SJCRH30 (cell line): ENCODE measurements at places on chromosomes 2 and 18. TPM values are rescaled to one million over a fixed set of nuclear protein-coding genes. Genes with fewer than 3 reads are reported as not detected.

Gene ELOA2
- total RNA-seq, result 0.06 TPM in 1 of 2 replicates, not detected in the other

Gene ZNF521
- total RNA-seq, result 17.6 and 20.3 TPM in 2 replicates

Gene KCNG3
- total RNA-seq, result 0.03 and 0.06 TPM in 2 replicates

Gene CFC1
- total RNA-seq, result not detected in 2 replicates

Gene SPR
- total RNA-seq, result 34.3 and 37.3 TPM in 2 replicates

Gene C1GALT1C1L
- total RNA-seq, result 3.7 TPM in 2 replicates

Gene IL36B
- not detected in 2 replicates for total RNA-seq

Gene RAMP1
- total RNA-seq, result not detected in 2 replicates

Gene BCS1L
- total RNA-seq, result 33.7 and 34.6 TPM in 2 replicates

Gene FER1L5
- total RNA-seq, result 0.04 TPM in 1 of 2 replicates, not detected in the other

Gene LYPD1
- 0.04 TPM in 1 of 2 replicates, not detected in the other for total RNA-seq

Gene RNF152
- 20.8 and 22.9 TPM in 2 replicates for total RNA-seq

Gene PAX8
- total RNA-seq, result 0.99 and 1.3 TPM in 2 replicates

Gene COBLL1
- total RNA-seq, result 12.5 and 16.2 TPM in 2 replicates

Gene KRTCAP3
- 0.24 and 1.2 TPM in 2 replicates for total RNA-seq

Gene ALPP
- 0.08 TPM in 1 of 2 replicates, not detected in the other for total RNA-seq

Gene ZNF892
- 5.3 and 6.8 TPM in 2 replicates for total RNA-seq

Gene DSG1
- total RNA-seq, result 0.03 TPM in 1 of 2 replicates, not detected in the other

Gene ABHD3
- total RNA-seq, result 13.2 and 13.5 TPM in 2 replicates

Gene SMYD1
- 2.3 and 2.4 TPM in 2 replicates for total RNA-seq

Gene VSNL1
- not detected in 2 replicates for total RNA-seq

Gene VWA3B
- total RNA-seq, result not detected in 2 replicates

Gene DTNA
- total RNA-seq, result 11.9 and 12.4 TPM in 2 replicates

Gene TTN
- total RNA-seq, result 26.2 and 35.0 TPM in 2 replicates

Gene UGT1A5
- not detected in 2 replicates for total RNA-seq

Gene SCG2
- not detected in 2 replicates for total RNA-seq

Gene POLR1A
- total RNA-seq, result 49.9 and 53.0 TPM in 2 replicates

Gene RABL2A
- total RNA-seq, result 5.2 and 7.5 TPM in 2 replicates

Gene GRP
- total RNA-seq, result 0.22 TPM in 1 of 2 replicates, not detected in the other

Gene CRYGD
- not detected in 2 replicates for total RNA-seq

Gene AQP12A
- not detected in 2 replicates for total RNA-seq

Gene KCNK3
- total RNA-seq, result 0.02 and 0.08 TPM in 2 replicates

Gene SDC1
- total RNA-seq, result 61.8 and 62.6 TPM in 2 replicates
